ENCODE measurements at places on chromosomes 4 and X.

DNA sequence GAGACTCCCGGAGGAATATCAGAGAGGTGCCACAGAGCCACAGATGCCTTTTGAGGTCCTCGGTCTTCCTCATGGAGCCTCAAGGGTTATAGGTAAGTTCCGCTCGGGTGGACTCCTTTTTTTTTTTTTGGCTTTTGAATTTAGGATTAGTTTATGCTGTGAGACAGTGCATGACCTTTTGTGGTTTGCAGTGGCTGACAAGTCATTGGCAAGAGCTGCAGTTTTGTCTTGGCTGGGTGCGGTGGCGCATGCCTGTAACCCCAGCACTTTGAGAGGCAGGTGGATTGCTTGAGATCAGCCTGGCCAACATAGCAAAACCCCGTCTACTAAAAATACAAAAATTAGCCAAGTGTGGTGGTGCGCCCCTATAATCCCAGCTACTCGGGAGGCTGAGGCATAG, 4.5 kb upstream of the GRSF1 start:
- no peak for DNase-seq

GRCh38 chr4:109959195-109959594, 46.5 kb downstream of the EGF start:
- DNase-seq, result no peak

DNA sequence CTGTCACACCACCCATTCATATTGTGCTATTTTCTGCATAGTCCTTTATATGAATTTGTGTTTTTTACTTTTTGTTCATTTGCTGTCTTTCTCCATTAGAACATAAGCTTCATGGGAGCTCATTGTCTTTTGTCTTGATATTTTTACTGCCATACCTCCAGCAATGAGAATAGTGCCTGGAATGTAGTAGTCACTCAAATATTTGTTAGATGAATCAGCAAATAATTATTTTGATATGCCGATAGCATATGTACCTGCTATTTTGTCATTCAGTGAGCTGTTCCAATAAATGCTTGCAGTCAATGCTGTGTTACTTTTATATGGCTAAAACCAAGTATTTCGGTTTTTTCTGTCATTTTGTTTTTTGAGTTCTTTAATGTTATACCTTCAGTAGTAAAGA, 43.5 kb upstream of the SLC25A31 start:
- no peak for DNase-seq

- no peak for DNase-seq
Observed at GRCh38 chrX:68644861-68645260, 2.6 kb upstream of the STARD8 start.

DNA sequence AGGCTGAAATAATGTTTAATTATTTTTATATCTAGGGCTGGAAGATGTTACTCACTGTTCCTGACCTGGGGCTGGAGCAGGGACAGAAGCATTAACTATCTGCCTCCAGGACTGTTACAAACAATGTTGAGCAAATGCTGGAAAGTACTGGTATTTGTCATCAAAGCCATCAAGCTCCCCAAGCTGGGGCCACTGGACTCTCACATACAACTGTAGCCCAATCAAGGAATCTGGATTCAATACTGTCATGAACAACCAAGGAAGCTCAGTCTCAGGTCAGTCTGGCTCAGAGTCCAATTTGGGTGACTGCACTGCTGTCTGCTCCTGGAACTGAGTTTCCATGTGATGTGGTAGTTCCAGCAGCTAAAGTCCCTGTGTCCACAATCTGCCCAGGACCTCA, 50.4 kb downstream of the APOO start:
- DNase-seq, result no peak

GRCh38 chr4:146787731-146788130, 149.0 kb downstream of the POU4F2 start:
- no peak for DNase-seq

DNA sequence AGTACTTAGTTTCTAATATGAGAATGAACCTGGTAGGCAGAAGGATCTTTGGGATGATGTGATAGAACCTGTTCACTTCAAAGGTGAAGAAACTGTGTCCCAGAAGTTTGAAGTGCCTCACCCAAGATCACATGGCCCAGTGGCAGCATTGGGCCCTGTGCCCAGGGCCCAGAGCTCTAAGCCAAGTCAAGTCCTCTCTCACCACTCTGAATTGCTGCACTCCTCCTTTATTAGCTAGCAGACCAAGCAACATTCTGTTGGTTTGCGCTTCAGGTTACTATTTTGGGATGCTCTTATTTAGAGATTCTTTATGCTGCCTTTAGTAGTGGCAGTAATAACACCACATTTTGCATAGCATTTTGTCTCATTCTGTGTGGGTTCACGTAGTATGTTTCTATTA, 82.7 kb downstream of the PARM1 start:
- DNase-seq, result no peak

DNA sequence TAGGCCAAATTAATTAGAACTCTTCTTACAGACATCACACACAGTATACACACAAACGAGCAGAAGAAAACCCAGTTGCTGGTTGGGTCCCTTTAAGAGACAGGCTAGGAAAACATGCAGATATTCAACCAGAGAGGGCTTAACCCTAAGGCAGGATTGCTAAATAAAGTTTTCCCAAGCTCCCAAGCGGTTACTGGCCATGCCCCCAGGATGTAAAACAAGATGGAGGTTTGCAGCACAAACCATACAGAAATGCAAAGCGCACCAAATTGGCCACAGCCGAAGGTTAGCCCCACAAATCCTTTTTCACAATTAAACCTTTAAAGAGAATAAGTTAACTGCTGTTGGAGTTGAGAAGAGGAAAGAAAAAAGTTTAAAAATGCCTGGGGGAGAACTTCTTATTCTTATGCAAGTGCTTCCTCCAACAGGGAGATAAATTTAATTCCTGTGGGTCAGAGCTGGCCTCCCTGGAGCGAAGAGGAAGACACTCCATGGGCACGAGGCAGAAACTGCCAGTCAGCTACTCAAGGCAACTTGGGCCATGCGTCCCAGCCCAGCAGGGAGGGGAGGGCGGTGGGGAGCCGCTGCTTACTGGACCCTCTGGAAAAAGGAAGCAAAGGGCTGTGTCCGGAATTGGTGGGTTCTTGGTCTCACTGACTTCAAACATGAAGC, 167.6 kb upstream of the ARSJ start:
- DNase-seq, result no peak

DNA sequence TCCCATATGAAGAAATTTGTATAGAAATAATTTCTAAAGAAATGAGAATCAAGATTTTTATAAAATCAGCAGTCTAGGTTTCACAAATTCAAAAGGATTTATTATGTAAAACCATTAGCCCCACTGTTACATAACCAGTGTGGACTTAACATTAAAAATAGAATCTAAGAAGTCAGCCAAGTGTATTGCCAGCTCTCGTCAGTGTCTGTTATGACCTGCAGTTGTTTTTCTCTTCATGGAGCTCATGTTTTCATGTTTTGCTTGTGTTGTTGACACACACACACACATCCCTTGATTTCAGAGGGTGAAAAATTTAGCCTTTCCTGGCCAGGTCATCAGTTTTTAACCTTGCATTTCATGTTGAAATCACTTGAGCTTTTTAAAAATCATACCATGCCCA, 39.5 kb downstream of the USP38 start:
- no peak for DNase-seq

DNA sequence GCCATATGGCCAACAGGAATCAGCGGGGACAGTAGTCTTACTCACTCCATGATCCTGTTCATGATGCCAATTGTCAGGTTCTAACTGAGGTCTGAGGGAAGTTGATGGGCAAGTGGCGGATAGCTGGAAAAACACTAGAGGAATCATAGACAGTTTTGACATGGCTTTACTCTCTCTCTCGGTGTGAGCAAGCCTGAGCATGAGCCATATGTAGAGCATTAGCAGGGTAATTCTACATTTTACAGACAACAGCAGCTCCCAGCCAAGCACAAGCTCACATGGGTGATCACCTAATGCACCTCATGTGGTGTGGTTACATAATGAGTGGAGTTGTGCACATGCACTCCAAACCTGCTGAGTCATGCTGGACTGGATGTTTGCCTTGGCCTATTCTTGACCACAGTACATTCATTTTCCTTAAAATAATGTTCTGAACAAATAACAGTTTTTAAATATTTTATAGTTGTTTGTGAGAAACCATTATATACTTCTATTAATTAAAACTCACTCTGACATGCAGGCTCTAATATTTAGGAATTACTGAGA, 429.2 kb downstream of the GPAT3 start:
- DNase-seq, result no peak

DNA sequence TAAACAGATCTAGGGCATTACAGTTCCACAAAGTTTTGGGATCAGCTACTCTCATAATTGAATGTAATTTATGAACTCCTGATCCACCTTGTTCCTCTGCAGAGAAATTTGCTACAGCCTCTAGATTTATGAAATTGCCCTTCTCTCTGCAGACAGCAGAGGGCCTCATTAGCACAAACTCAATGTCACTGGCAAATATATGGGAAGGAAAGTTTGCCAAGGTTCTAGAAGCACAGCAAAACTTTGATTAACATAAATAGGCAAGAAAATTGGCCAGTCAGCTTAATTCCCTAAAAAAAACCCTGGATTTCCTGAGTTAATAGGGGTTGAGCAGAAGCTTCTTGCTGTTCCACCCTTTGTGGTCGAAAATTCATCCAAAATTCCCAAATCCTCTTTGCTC, 31.5 kb downstream of the PRPS1 start:
- DNase-seq, result no peak

DNA sequence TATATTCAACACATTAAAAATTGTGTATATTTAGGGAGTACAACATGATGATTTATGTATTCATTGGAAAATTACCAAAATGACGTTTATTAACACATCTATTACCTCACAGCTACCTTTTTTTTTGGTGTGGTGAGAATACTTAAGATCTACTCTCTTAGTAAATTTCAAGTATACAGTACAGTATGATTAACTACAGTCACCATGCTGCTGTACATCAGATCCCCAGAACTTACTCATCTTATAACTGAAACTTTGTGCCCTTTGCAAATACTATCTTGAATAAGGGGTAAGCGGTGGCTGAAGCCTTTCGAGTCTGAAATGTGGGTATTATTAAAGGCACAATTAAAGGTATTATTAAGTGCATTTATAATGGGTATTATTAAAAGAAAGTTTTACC, 976 bp downstream of the PHKA1 start:
- DNase-seq, result no peak

GRCh38 chrX:33045245-33045644, 166.1 kb downstream of the DMD start:
- DNase-seq, result no peak

GRCh38 chr4:108622022-108622421, 1.6 kb downstream of the RPL34 start:
- no peak for DNase-seq

GRCh38 chr4:26075583-26075982, 161.6 kb downstream of the SMIM20 start:
- DNase-seq, result no peak

- DNase-seq, result no peak
Observed at GRCh38 chr4:36321176-36321575, 39.8 kb downstream of the DTHD1 start.

GRCh38 chr4:62952366-62952765, 1456.9 kb downstream of the TECRL start:
- no peak for DNase-seq

- no peak for DNase-seq
Observed at GRCh38 chr4:79949178-79949577, 123.9 kb downstream of the ANTXR2 start.

GRCh38 chr4:170162416-170162815, 72.7 kb upstream of the AADAT start:
- DNase-seq, result no peak

GRCh38 chrX:120287513-120288112, 23.6 kb downstream of the TMEM255A start:
- no peak for DNase-seq

DNA sequence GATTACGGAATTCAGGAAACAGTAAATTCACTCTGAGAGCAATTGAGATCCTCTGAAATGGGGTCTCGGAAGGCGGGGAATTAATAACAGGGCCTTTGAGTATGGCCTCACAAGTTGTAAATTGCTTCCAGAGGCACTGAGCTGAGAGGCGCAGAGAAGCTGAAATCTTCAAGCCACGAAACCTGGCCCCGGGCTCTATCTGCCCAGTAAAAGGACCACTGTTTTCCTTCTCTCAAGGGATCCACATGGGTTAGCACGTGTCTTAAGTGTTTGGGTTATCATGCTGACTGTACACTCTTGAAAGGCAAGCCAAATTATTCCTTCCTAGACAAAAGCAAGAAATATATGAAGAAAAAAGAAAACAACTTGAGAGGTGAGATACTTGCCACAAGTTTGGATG, 1012.9 kb upstream of the FTHL17 start:
- DNase-seq, result peak; percentile 1

DNA sequence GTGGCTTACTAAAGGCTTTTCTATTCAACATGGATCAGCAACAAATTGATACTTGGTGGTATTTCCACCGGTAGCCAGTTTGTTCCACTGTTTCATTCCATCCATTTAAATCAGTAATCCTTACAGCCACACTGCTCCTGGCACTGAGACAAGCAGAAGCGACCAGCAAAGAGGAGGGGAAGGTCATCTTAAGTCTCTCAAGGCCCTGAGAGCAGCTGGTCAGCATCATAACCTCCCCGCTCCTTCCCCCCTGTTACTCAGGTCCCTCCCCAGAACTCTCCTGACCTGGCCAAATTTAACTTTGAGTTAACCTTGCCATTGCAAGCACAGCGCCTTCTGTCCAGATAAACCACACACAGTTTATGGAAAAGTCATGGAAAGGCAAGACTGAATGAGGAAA, 331.3 kb upstream of the KLF3 start:
- DNase-seq, result no peak

DNA sequence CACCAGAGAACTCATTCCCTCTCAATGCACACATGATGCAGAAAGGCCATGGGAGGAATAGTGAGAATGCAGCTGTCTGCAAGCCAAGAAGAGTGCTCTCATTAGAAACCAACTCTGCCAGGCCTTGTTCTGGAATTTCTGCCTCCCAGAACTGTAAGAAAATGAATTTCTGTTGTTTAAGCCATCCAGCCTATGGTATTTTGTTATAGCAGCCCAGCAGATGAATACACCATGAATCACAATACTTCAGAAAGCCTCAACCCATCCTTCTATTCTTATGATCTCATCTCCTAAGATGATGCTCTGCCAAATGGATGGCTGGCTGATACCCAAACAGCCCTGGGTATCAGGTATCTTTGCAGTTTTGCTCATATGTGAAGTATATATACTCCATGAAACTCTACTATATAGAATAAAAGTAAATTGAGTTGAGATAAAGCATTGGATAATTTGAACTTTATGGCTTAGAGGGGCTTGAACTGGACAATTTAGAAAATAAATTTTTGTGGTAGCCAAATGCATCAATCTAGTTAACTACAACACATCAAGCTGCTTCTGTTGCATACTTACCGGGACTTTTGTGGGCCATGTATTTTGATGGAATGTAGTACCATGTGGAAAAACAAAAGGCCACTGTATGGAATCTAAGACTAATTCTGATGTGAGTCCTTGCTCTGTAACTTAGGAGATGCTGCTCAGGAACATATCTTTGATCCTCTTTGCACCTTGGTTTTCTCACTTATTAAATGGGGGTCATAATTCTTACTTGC, 245.9 kb downstream of the HS3ST1 start:
- no peak for DNase-seq

- no peak for DNase-seq
Observed at GRCh38 chrX:149531599-149531998, 9.2 kb upstream of the EOLA1 start.

Data from neural crest cell (in vitro differentiated cells).